ENCODE measurements at places on chromosomes 16 and 17.

- DNase-seq: no peak
These were observed 712.1 kb downstream of the CDH11 start for GRCh38 chr16:64409783-64410210.

GRCh38 chr16:1631931-1632637 is 19.9 kb downstream of the CRAMP1 start:
- DNase-seq: no peak

DNA sequence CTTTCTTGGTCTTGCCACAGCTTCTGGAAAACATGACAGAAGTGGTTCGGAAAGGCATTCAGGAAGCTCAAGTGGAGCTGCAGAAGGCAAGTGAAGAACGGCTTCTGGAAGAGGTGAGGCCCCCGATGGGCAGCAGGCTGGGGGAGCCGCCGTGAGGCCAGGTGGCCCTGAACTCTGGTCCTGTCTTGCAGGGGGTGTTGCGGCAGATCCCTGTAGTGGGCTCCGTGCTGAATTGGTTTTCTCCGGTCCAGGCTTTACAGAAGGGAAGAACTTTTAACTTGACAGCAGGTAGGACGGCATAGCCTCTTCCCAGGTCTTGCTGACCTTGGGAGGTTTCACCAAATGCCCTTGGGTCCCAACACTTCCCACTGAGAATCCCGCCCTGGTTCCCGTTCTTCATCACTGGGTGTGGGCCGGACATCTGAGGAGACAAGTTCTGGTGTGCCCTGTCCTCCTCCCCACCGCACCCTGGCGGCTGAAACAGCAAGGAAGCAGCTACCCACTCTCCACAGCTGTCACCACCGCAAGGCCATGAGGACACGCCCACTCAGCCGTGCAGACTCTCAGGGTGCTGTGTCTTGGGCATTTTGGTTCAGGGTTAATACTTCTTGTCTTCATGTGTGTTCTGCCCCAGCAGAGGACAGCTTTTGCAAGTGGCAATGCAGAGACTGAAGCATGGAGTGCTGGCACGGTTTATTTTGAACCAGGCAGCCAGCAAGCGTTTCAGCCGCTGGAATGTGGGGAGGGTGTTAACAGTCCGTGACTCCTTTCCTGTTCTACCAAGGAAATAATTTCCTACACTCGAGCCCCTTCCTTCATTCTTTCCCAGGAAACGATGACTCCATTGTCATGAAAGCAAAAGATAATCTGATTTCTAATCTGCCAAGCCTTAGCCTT is 21.4 kb downstream of the NTAN1 start:
- no peak for DNase-seq

DNA sequence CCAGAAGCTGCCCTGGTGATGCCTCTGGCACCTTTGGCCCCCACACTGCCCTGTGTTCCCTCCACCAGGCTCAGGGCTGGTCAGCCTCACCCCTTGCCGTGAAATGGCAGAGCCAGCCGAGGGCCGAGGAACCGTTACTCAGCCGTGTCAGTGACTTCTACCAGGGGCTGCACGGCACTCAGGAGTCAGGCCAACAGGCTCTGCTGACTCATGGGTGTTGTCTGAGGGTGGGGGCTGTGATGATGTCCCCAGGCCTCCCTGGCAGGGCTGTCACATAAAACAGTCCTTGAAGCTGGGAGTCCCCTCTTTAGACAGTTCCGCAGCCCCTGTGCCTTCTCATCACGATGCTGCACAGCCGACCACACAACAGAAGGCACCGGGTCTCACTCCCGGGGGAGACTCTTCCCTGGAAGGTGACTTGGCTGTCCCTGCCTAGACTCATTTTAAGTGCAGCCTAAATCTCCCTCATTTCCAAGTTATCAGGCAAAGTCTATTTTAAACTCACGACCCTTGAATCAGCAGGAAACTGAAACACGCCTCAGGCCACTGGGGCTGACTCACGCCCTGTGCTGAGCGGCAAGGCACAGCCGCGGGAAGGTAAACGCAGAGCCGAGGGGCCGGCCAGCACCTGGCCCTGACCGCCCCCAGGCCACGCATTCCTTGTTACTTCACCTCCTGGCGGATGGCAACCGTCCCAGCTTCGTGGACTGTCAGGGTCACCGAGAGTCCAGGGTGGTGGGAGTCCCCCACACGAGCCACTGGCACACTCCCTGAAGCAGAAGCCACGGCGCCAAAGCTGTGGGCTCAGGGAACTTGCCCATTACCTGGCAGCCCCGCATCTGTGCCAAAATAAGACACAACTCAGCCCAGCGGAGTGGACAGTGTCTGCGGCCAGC is 102.6 kb downstream of the ZNF778 start:
- no peak for DNase-seq

GRCh38 chr17:1434150-1434549 is 21.9 kb downstream of the CRK start:
- no peak for DNase-seq

DNA sequence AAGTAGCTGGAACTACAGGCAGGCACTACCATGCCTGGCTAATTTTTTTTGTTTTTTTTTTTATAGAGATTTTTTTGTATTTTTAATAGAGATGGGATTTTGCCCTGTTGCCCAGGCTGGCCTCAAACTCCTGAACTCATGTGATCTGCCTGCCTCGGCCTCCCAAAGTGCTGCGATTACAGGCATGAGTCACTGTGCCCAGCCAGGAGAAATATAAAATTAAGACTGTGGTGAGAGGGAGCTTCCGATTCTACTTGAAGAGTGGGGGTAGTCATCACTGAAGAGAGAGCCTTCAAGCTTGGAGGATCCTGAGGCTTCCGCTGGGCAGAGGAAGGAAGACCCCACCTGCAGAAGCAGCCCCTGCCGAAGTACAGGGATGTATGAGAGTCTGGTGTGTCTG is 34.4 kb upstream of the RGS9 start:
- DNase-seq: no peak

DNA sequence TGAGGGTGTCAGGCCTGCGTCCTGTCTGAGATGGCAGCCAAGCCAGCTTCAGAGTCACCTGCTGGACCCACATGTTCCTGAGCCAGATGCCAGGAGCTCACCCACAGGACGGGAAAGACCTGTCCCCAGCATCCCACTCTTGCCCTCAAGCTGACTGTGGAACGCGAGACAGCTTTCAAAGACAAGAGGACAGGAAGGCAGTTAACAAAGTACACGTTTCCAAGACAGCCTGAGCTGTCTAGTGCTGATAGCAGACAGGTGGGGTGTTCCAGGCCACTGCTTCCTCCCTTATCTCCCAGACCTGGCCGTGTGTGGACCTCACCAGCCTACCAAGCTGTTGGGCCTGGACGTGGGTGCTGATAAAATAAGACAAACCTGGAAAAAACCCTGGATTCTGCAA is 13.2 kb downstream of the CMTM3 start:
- no peak for DNase-seq

- no peak for DNase-seq
These were observed 16.1 kb upstream of the SP2 start for GRCh38 chr17:47879776-47880454.

DNA sequence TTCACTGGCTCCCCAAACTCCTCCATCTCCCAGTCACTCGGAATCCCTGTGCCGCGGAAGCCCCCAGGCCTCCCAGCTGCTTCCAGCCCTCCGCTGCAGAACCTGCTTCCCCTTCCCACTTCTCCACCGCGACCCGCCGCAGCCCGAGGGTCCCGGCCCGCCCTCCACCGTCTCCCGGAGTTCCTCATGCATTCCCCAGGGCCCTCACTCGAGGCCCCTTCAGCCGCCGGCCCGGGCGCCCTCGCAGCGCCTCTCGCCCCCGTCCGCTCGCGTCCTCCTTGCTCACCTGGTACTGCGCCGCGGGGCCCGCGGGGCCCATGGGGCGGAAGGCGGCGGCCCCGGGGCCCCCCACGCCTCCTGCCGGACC is 329 bp downstream of the SMARCD2 start:
- no peak for DNase-seq

GRCh38 chr17:36500745-36501225 is 14.3 kb downstream of the ZNHIT3 start:
- no peak for DNase-seq

GRCh38 chr17:7651097-7651664 is 455 bp downstream of the ATP1B2 start:
- no peak for DNase-seq

- no peak for DNase-seq
These were observed 1.9 kb upstream of the TNFSF13 start for GRCh38 chr17:7556627-7557026.
